ENCODE measurements at places on chromosomes 13 and 19.

DNA sequence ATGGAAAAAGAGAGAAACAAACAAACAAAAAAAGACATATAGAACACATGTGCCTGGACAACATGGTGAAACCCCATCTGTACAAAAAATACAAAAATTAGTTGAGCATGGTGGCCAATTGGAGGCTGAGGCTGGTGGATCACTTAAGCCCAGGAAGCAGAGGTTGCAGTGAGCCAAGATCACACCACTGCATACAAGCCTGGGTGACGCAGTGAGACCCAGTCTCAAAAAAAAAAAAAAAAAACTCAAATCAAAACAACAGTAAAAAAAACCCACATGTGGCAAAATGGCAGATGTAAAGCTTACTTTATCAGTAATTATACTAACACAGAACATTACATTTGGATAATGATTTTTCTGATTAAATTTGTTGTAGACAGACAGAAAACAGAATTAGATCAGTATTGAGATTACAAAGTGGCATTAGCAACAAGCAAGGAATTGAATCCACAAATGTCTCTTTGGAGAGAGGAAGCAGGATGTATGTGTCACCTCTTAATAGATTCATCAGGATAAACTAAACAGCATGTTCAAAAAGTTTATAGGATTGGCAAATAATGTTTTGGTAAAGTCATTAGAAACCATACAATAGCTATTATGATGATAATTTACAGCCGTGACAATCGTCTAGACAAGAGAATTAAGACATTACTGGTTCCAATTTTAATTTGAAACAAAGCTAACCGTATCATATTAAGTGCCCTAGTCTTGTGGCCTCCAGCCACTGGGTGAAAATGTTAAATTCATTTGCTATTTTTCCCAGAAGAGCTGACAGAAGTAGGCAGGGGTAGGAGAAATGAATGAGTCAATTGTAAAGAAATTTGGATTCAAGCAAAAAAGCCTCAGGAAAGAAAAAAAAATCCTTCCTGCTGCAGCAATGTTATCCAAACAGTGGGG lies 206.0 kb downstream of the FGF14 start:
- no peak for DNase-seq

DNA sequence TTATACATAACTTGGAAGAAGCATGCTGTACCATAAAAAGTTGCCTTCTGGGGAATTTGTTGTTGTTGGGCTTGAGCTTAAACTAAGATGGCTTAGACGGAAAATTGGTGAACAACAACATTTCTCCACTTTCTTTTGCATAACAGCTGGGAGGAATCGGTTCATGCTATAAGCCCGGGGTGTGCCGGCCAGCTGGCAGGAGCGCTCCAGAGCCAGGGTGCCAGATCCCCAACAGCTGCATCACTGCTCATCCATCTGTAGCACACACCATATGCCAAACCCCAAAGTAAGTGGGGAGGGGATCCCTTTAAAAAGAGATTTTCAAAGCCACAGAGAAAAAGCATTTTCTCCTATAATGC lies 419.5 kb upstream of the ARGLU1 start:
- DNase-seq: no peak

GRCh38 chr19:55492362-55492944 lies 4.2 kb downstream of the SSC5D start:
- no peak for DNase-seq

- no peak for DNase-seq
Observed at GRCh38 chr19:16834747-16835146, 5.5 kb downstream of the SIN3B start.

- no peak for DNase-seq
Observed at GRCh38 chr13:108020027-108020426, 195.3 kb downstream of the LIG4 start.

GRCh38 chr13:43268632-43269031 lies 245.2 kb downstream of the DNAJC15 start:
- no peak for DNase-seq

GRCh38 chr13:35843272-35843671 lies 287.9 kb downstream of the DCLK1 start:
- no peak for DNase-seq

GRCh38 chr13:99822820-99823219 lies 148.7 kb downstream of the ZIC5 start:
- no peak for DNase-seq

GRCh38 chr19:47176071-47176626 lies 45.5 kb downstream of the SAE1 start:
- peak; percentile 55 for DNase-seq

DNA sequence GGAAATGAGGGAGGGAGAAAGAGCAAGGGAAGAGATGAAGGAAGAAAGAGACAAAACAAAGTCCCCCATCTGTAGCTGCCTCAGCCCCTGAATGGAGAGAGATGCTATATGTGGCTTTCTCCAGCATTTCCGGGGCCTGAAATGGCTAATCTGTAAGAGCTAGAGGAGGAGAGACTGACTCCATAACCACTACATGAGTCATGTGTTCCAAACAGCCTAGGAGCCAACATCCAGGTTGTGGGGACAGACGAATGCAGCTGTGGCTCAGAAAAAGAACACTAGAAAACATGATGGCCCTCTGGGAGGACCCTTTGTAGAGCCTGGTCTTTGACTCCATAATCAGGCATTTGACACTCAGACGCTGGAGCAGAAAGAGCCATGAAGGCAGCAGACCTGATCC lies 292.0 kb upstream of the ZNF507 start:
- DNase-seq: no peak

DNA sequence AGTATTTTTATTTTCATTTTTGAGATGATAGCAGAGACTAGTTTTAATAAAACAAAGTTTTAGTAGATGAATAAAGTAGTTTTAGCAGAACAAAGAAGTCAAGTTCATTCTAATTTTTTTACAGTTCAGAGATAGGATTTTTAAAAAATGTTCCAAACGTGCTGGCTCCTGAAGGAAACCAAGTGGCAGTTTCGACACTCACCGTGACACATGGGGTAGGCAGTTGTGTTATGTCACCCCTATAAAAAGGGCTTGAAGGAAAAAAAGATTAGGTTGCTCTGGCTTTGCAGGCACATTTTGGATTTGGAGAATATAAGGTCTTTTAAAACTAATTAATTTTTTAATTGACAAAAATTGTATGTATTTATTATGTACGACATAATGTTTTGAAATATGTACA lies 305.2 kb downstream of the NDFIP2 start:
- peak; percentile 54 for DNase-seq

GRCh38 chr13:103525530-103525929 lies 459.3 kb upstream of the SLC10A2 start:
- DNase-seq: no peak

GRCh38 chr19:5430237-5430636 lies 25.0 kb upstream of the ZNRF4 start:
- no peak for DNase-seq

DNA sequence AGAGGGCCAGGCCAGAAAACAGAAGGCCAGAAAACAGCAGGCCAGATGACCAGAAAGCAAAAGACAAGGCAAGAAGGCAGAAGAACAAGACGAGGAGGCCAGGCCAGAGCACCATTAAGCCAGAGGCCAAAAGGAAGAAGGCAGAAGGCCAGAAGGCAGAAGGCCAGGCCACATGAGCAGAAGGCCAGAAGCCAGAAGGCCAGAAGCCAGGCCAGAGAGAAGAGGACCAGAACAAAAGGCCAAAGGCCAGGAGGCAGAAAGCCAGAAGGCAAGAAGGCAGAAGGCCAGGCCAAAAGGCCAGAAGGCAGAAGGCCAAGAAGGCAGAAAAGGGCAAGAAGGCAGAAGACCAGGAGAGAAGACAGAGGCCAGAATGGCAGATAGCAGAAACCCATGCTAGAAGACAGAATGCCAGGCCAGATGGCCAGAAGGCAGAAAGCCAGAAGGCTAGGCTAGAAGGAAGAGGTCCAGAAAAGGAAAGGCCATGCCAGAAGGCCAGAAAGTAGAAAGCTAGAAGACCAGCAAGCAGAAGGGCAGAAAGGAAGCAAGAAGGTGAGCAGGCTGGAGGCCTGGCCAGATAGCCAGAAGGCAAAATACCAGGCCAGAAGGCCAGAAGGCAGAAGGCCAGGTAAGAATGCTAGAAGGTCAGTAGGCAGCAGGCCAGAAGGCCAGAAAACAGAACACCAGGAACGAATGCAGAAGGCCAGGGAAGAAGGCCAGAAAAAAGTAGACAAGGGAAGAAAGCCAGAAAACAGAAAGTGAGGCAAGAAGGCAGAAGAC lies 187.6 kb downstream of the TUBA3C start:
- no peak for DNase-seq

- no peak for DNase-seq
Observed at GRCh38 chr13:101026736-101027398, 352.3 kb upstream of the TMTC4 start.

DNA sequence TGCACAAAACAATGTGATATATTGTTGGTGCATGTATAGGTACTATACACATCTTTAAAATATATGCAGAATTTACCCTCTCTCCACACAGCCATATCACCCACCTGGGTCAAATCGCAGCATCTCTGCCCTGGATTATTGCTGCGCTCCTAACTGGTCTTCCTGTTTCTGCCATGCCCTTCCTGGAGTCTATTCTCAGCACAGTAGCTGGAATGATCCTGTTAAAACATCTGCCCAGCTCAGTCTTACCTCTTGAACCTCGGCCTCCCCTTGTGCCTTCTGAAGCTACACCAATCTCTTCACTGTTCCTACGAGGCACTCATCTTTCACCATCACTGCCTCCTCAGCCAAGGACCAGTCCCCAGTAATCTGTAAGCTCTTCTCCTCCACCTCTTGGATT lies 25.5 kb upstream of the TNFRSF19 start:
- no peak for DNase-seq

DNA sequence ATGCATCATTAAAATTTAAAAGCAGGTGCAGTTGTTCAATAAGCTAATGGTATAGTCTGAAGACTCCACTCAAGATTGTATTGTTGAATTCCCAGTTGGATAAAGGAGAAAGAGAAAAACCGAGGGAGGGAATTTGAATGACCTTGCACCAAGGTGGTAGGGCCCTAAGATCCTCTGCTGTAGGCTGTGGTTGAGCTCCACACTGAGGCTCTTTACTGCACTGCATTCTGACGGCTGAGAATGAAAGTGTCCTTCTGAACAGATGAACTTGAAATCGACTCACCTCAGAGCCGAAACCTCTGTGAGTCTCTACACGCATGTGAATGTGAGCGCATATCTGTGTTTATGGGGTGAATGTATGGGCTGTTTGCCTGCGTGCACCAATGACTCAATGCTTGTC lies 388.9 kb upstream of the DACH1 start:
- peak; percentile 54 for DNase-seq

DNA sequence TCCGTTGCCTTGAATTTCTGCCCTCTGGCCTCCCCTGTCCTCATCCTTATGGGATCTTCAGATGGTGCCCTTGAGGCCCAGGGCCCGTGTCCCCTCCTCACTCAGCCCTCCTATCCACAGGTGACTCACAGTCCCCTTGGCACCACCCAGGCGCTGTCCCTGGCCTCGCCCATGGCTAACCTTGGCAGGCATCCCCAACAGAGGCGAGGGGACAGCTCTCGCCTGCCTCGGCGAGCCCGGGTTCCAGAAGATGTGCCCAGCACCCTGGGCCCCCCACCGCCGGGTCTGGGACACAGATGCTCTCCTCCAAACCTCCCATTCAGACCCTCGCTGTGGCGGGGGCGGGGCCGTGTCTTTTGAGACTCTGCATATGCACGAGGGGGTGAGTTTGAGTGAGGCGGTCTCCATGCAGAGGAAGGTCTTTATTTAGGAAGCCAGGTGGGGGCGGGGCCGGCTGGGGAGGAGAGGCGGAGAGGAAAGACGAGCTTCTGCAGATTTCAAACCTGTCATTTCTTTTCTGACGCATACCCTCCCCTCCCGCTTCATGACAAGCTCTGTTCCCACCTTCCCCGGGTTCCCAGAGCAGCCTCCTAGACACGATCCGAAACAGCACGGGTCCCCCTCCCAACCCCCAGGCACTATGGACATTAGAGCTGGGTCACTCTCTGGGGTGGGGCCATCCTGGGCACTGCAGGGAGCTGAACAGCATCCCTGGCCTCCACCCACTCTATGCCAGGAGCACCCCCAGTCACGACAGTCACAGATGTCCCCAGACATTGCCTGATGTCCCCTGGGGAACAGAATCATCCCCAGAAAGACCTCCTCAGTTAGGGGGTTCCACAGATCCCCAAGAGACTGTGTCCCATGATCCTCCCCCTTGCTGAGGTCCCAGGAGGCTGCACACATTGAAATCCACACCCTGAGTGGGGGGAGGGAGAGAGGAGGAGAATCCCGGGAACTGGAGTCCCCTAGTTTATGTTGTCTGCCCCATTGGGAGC lies 48.5 kb downstream of the GNG7 start:
- no peak for DNase-seq

GRCh38 chr19:28247243-28247642 lies 965.7 kb downstream of the UQCRFS1 start:
- DNase-seq: no peak

- no peak for DNase-seq
Observed at GRCh38 chr13:60147361-60147760, 16.4 kb downstream of the DIAPH3 start.

- no peak for DNase-seq
Observed at GRCh38 chr19:15623711-15624318, 8.8 kb downstream of the CYP4F8 start.

- DNase-seq: no peak
Observed at GRCh38 chr19:28971049-28971448, 241.9 kb downstream of the UQCRFS1 start.

GRCh38 chr19:14517840-14518505 lies at the start of gene DNAJB1:
DNAJB1 (minus strand) TSS chr19:14518397; CDS start chr19:14518349, 48 bp downstream.
- DNase-seq: peak; percentile 64

DNA sequence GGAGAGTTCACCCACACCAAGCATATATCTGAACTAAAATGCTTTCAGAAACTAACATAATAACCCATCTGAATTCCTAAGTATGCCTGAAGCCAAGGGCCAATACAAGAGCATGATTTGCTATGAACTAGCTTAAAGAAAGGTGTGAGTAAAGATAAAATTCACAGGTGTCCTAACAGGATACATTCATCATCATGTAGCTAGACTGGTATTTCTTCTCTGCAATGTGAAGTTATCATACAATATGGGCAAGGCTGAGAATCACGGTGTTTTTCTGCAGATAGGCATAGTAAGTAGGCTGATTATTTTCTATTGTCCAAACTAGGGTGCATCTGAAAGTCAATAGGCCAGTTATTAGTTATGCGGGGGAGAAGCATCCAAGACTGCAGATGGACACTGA lies 63.1 kb downstream of the STK24 start:
- no peak for DNase-seq

GRCh38 chr19:31572976-31573298 lies 223.7 kb upstream of the TSHZ3 start:
- no peak for DNase-seq
